ENCODE measurements at places on chromosomes 1 and 21.

- no peak for DNase-seq
Observed at GRCh38 chr1:15023205-15023604, 130.3 kb upstream of the TMEM51 start.

GRCh38 chr1:185574139-185574875 lies 159.9 kb upstream of the HMCN1 start:
- no peak for DNase-seq

DNA sequence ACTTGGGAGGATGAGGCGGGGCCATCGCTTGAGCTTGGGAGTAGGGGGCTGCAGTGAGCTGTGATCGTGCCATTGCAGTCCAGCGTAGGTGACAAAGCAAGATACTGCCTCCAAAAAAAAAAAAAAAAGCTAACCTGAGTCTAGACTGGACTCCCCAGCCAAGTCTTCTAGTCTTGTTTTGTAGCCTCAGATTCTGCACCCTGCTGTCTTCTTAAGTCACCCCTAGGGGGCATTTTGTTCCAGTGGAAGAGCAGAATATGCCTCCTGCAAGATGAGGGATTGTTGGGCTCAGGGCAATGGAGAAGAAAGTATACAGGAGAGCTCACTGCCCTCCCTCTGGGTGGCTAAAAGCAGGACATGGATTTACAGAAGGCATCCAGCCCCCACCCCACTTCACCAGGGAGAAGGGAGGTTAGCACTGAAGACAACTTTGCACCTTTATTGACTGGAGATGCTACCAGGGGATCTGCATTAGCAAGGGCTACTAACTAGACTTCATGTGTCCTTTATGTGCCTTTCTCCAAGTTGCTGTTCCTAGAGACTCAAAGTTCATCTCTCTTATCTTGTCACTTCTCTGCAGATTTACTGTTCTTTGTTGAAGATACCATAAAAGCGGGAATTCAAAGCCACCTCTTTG lies 15.3 kb upstream of the RNF187 start:
- peak; percentile 68 for DNase-seq

DNA sequence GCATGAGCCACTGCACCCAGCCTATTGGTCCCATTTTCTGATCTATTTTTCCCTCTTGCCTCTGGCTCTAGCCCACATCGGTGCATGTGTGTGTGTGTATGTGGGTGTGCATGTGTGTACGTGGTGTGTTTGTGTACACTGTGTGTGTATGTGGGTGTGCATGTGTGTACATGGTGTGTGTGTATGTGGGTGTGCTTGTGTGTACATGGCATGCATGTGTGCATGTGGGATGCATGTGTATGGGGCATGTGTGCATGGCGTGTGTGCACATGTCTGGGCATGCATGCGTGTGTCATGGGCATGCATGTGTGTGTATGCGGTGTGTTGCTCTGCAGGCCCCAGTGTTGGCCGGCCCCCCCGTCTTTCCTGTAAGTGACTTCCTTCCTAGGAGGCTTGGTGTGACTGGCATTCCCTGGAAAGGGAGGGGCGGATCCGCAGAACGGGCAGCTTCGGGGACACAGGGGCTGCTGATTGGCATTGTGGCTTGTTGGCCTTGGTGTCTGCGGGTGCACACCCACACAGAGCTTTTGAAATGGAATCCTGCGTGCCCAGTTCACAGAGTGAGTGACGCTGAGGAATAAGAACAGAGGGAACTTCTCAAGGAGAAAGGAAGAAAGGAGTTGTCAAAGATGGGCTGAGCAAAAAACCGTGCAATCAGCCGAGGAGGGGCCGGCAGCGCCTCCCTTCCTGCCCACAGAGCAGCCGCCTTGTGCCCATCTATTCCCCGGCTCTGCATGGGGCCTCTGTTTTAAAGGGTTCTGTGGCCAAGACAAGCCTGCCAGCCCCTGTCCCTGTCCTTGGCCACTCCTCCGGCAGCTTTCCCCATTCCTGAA lies 8.0 kb downstream of the PDXK start:
- no peak for DNase-seq

- DNase-seq = no peak
Observed at GRCh38 chr1:162502928-162503327, 5.3 kb downstream of the UHMK1 start.

- DNase-seq = no peak
Observed at GRCh38 chr1:31062867-31063380, 2.6 kb downstream of the PUM1 start.

DNA sequence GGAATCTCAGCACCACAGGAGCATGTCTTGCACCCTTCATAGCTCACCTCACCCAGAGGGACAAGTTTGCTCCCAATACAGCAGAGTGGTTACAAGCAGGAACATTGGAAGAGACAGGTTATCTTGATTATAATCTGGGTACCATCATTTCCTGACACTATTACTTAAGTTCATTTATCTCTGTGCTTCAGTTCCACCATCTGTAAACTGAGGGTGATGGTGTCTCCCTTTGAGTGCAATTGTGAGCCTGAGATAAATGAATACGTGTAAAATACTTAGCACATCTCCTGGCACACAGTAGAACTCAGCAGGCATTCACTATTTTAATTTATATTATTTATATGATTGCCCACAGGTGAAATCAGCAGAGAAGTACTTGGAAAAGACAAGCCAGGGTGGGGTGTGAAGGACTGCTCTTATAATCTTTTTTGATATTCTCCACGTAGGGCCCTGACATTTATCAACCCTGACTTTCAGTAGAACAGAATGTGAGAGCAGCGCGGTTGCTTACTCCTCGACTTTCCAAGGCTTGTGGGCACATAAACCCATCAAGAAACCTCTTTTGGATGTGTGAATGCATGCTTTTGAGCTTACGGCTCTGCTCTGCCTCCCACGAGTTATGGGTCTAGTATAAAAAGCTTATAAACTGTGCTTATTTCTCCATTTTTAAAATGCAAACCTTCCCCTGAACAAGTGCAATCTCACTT lies 34.9 kb downstream of the DUSP10 start:
- DNase-seq = no peak

DNA sequence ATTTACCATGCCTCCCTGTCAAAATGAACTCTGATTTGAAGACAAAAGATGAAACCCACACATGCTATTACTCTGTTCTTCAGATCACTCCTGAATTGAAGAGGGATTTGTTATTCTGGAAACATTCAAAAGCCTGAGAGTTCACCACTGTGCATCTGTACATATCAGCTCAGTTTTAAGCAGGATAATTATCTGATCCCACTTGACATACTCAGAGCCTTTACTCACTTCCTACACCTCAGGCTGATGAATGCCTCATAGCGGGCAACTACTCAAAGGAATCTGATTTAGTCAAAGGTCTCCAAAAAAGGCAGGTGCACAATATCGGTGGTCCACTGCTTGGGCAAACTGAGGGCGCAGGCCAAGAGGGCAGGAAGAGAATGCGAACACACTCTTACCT lies 47.5 kb upstream of the LPAR3 start:
- no peak for DNase-seq

DNA sequence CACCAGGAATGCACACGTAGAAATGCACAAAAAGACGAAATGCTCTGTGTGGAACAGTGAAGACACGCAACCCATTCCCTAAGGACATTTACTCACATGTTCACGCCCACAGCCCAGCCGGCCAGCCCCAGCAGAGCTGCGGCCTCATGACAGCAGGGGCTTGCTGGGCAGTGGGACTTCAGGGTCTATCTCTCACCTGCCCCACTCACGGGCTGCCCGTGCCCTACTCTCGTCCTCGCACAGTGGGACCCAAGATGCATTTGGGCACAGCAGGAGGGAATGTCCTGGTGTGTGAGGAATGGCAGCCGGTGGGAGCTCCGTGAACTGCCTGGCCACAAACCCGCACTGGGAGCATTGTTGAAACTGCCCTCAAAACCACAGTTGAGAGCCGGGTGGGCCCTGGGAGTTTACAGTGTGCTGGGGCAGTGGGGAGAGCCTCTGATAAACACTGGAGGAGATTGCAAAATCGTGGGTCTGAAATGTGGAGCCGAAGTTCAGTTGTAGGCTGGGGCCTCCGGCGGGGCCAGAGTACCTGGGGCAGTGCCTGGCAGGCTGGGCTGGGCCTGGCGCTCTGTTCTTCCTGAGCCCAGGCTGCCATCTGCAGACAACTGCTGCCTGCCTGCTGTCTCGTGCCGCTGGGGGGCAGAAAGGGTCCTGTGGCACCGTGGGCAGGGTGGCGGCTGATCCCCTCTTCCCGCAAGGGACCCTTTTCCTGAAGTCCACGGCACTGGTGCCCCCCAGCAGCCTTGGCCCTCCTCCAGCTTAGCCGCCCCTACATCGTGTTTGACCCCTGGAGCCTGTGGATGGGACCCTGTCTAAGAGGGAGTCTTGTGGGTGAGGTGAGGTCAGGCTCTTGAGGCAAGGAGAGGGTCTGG lies 20.7 kb upstream of the POFUT2 start:
- DNase-seq = peak; percentile 98

DNA sequence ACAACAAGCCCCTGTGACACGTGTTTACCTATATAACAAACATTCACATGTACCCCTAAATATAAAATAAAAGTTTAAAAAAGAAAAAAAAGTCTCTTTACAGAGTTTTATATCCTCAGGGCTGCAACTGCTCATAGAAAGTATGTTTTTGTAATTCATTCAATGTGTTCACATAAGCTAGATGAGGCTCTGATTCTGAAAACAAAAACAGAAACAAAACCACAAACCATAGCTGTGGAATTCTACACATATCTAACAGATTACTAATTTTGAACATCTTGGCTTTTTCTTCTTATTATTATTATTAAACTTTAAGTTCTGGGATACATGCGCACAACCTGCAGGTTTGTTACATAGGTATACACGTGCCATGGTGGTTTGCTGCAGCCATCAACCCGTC lies 579.6 kb upstream of the ZRANB2 start:
- peak; percentile 71 for DNase-seq

GRCh38 chr1:184941735-184942134 lies 32.6 kb downstream of the NIBAN1 start:
- DNase-seq = no peak

- DNase-seq = no peak
Observed at GRCh38 chr1:154407198-154408091, 2.3 kb downstream of the IL6R start.

DNA sequence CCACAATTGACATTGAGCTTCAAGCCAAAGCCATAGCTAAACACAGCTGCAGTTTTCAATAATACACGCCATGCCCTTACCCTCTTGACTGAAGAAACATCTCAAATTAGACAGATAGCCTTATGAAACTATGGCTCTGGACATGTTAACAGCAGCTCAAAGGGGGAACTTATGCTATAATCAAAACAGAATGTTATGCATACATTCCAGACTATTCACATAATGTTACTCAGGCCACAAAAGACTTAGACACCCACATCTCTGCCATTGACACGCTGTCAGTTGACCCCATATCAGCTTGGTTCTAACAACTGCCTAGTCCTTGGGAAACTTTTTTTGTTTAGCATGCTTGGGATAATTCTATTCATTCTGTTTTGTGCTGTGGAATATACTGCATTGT lies 2.3 kb upstream of the NENF start:
- no peak for DNase-seq

DNA sequence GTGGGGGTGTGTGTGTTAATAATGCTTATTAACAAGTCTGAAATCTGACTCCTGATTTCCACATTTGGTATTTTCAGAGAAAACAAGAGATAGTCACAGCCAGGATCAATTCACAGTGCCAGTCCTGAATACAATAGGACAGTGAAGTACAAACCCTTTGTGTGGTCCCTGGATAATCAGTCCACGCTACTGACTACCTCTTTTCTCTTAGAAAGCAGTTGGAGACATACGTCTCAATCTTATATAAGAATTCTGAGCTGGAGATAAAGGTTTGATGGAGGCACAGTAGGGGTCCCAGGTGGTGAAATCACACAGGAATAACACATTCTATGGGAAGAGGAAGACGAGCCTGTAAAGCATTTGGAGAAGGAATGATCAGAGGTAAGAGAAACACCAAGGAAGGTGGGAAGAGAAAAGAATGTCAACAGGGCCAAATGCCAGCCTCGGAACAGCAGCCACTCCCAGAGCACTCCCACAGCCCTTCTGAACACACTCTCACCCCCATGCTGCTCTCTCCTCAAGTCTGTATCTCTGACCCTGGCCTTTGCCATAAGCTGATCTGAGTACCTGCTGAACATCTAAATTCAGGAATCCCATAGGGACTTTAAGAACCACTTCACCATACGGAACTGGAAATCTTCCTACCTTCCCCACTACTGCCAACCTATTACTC lies 48.6 kb downstream of the TRAF5 start:
- DNase-seq = no peak

DNA sequence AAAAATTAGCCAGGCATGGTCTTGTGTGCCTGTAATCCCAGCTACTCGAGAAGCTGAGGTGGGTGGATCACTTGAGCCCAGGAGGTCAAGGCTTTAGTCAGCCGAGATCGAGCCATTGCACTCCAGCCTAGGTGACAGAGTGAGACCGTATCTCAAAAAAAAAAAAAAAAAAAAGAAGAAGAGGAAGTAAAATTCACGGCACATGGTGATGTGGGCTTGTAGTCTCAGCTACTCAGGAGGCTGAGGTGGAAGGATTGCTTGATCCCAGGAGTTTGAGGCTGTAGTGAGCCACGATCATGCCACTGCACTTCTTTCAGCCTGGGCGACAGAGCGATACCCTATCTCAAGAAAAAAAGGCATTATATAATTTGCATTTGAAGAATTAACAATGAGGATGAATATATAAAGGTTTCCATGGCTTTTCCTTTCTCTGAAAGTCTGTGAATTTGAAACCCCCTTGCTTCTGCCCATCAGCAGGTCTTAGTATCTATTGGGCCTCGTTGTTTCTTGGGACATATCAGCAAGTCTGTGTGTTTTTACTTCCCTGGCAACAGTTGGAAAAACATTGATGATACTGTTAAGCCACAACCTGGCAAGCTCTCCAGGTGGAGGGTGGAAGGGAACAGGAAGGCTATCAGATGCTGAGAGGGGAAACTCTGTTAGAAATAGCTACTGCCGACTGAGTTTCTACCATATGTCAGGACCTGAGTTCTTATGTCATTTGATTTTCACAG lies 4.6 kb upstream of the PLA2G2D start:
- no peak for DNase-seq

DNA sequence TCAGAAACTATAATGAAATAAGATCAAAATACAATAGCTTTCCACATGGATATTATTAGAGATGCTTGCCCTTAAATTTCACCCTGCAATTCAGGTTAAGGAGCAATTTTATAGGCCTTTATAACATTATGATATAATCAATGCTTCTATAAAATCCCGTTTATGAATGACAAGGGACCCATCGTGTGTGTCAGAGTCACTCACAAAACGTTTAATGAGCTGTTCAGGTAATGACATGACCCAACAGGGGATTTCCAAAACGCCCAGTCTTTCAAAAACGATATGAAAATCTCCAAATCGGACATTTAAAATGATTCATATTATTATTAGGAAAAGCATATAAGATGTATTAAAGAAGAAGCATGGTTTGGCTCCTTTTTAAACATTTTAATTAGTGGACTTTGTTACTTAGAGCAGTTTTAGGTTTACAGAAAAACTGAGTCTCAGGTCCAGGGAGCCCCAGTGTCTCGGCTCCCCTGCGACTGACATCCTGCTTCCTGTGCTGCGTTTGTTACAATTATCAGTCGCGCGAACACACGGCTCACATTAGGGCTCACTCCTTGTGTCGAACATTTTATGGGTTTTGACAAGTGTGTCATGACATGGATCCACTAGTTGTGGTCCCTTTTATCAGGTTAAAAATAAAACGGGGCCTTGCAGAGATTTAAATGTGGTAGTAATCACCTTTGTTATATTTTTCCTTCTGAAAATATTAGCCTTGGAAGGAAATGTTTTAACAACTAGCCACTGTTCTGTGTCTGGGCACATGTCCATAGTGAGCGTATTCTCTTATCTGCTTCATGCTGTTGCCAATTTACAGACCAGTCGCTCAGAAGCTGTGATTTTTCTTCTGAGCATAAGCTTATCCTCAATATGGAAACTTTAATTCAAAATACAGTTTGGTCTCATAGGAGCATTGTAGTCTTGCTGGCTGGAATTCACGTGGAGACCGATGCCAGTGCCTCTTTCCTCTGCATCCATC lies 52.0 kb upstream of the POFUT2 start:
- DNase-seq = no peak

Measured in fibroblast of villous mesenchyme (primary cell).